ENCODE measurements at places on chromosomes 2 and 18.

- DNase-seq: no peak
Measured at GRCh38 chr2:65353927-65354326, 78.5 kb downstream of the SPRED2 start.

DNA sequence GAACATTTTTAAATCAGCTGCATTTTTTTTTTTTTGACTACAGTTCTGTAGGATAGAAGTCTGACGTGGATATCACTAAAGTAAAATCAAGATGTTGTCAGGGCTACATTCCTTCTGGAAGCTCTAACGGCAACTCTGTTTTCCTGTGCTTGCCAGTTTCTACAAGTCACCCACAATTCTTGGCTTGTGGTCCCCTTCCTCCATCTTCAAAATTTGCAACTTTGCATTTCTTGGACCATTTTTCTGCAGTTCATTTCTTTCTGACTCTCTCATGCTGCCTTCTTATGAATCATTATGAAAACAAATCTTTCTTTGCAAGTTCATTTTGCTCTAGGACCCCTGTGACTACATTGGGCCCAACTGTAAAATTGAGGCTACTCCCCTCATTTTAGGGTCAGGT lies 367.9 kb downstream of the DSC3 start:
- DNase-seq: no peak

DNA sequence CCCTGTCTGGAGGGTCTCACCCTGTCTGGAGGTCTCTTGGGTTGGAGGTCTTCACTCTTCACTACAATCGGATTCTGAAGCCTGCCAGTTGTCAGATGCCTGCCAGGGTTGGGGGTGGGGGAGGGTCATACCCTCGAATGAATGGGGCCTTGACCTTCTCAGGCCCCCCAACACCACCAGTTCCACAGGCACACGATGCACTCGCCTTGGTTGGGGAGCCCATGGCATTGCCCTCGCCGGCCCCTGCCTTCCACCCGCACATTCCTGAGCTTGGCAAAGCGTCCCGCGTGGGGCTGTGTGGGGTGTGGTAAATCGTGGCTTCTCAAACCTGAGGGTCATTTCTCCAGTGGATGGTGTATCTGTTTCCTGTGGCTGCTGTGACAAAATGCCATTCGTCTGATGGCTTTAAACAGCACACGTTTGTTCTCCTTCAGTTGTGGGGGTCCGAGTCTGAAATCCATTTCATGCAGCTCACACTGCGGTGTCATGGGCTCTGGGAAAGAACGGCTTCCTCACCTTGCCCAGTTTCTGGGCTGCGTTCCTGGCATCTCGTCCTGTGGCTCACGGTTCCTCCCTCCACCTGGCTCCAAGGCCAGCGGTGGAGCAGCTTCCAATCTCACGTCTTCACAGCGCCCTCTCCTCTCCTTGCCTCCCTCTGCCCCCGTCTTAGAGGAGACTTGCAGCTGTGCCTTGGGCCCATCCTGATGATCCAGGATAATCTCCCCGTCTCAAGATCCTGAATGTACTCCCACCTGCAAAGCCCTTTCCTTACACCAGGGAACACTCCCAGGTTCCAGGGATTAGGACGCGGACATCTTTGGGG lies 38.0 kb upstream of the HPCAL1 start:
- DNase-seq: no peak

GRCh38 chr18:22297008-22297407 lies 120.7 kb downstream of the CTAGE1 start:
- no peak for DNase-seq

GRCh38 chr2:151182899-151183809 lies 78.5 kb downstream of the RBM43 start:
- DNase-seq: no peak

- no peak for DNase-seq
Measured at GRCh38 chr18:11721720-11722119, 32.7 kb downstream of the GNAL start.

DNA sequence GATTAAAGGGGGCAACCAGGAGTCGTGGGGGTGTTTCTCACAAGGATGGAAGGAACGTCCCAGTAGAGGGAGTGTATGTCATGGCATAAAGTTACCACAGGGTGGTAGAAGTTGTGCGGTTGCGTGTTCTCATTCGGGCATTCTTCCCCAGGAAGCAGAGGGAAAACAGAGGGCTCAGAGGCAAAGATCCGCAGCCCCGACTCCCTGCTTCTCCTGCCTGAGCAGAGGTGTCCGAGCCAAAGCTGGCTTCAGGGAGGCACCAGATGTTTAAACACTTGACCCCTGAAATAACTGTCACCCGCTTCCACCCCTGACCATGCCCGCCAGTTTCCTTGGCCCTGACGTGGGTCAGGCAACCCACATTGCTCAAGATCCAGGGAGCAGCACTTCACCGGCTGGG lies 83.7 kb downstream of the EN1 start:
- DNase-seq: no peak

- DNase-seq: no peak
Measured at GRCh38 chr2:68230241-68231060, 21.9 kb downstream of the PPP3R1 start.
